ENCODE measurements at places on chromosomes 2 and 18. TPM values are rescaled to one million over a fixed set of nuclear protein-coding genes. Genes with fewer than 3 reads are reported as not detected.

DNA sequence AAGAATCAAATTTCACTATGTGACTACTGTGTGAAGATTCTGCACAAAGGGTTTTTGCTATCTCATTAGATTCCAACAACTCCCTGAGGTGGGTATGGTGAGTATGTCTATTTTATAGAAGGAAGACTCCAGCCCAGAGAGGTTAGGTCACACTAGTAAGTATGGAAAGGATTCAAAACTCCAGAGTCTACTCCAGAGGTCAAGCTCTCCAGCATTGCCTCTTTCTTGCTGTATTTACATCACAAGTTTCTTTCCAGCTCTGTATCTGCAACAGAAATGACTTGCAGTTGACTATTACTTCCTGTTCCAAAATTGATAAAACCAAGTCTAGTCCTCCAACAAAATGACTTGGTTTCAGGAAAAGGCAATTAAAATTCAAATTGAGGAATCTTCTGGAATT lies 2.1 kb downstream of the COL4A4 start:
- no peak for DNase-seq

DNA sequence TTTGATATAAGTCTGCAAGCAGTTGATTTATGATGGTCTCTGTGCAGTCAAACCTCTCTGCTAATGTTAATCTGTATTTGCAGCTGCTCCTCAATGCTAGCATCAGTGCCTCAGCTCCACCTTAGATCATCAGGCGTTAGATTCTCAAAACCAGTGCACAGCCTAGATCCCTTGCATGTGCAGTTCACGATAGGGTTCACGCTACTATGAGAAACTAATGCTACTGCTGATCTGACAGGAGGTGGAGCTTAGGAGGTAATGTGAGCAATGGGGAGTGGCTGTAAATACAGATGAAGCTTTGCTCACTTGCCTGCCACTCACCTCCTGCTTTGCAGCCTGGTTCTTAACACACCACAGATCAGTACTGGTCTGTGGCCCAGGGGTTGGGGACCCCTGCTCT lies 18.4 kb downstream of the RBKS start:
- no peak for DNase-seq

- no peak for DNase-seq
Measured at GRCh38 chr2:197327472-197328098, 17.0 kb upstream of the ANKRD44 start.

- no peak for DNase-seq
Measured at GRCh38 chr2:46068636-46069035, 228.6 kb upstream of the EPAS1 start.

DNA sequence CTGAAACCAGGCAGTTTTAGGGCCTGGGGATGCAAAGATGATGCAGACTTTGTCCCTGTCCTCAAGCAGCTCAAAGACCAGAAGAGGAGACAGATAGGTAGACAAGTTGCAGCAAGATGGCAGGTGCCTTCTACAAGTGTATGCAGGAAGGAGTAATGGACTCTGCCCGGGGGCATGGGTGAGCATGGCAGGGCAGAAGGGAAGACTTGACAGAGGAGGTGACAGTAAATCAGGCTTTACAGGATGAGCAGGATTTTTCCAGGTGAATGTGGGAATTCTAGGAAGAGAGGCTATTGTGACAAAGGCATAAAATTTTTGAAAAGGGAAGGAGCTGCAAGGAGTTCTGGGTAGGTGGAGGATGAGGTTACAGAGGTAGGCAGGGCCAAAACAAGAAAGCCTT lies 4.7 kb downstream of the EFEMP1 start:
- no peak for DNase-seq

- no peak for DNase-seq
Measured at GRCh38 chr2:14433946-14434495, 198.5 kb upstream of the LRATD1 start.

DNA sequence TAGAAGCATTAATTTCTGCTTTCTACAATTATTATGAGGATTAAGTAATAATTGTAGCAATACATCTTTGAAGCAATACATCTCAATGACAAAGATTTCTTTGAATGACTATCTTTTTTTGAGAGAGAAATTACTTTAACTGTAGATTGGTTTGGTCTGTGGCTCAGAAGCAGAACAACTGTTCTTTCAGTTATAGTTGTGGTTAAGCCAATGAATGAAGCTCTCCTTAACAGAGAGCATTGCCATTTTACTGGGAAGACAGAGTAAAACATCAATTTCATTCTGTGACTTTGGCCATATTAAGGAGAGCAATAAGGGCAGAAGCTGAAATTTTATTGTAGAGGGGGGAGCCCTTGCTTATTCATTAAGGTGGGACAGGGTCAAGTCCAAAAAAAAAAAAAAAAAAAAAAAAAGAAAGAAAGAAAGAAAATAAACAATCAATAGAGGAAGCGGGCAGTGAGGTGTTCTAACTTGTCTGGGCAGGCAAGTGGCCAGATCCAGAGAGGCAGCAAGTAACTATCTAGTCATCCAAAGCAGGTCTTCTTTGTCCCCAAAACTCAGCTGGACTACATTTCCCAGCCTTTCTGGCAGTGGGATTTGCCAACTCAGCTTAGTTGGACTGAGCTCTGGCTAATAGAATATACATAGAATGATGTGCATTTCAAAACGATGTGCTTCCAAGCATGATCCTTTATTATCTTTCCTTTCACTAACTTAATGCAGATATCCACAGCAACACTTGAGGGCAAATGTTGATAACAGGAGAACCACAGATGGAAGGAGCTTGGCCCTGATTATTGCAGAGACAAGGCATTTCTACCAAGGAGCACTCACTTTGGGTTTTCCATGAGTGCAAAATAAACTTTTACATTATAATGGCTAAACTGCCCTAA lies 462.7 kb upstream of the CDH20 start:
- DNase-seq, result no peak

- no peak for DNase-seq
Measured at GRCh38 chr2:128442891-128443302, 124.2 kb upstream of the HS6ST1 start.

GRCh38 chr2:60633615-60634014 lies 80.2 kb upstream of the BCL11A start:
- no peak for DNase-seq

- peak; percentile 34 for DNase-seq
Measured at GRCh38 chr2:11850082-11850481, 103.7 kb downstream of the LPIN1 start.

- DNase-seq, result no peak
Measured at GRCh38 chr2:71671895-71672825, 218.8 kb downstream of the DYSF start.

DNA sequence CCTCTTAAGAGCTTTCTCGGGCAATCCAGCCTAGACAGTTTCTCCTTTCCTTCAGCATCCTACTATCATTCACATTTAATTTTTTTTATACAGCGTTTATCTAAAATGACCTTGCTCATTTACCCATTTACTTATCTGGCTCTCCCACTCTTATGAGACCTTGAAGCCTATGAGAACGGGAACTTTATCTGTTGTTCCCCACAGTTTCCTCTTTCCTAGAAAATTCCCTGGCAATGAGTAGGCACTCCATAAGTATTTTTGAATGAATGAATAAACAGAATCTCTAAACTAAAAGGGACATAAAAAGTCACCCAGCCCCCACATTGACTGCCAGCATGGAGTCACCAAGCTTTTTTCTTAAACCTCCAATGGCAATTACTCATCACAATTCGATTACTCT lies 353.2 kb downstream of the METTL4 start:
- peak; percentile 18 for DNase-seq

- no peak for DNase-seq
Measured at GRCh38 chr2:33272001-33272400, 204.4 kb upstream of the RASGRP3 start.

GRCh38 chr2:180630756-180631155 lies 349.6 kb upstream of the UBE2E3 start:
- no peak for DNase-seq

DNA sequence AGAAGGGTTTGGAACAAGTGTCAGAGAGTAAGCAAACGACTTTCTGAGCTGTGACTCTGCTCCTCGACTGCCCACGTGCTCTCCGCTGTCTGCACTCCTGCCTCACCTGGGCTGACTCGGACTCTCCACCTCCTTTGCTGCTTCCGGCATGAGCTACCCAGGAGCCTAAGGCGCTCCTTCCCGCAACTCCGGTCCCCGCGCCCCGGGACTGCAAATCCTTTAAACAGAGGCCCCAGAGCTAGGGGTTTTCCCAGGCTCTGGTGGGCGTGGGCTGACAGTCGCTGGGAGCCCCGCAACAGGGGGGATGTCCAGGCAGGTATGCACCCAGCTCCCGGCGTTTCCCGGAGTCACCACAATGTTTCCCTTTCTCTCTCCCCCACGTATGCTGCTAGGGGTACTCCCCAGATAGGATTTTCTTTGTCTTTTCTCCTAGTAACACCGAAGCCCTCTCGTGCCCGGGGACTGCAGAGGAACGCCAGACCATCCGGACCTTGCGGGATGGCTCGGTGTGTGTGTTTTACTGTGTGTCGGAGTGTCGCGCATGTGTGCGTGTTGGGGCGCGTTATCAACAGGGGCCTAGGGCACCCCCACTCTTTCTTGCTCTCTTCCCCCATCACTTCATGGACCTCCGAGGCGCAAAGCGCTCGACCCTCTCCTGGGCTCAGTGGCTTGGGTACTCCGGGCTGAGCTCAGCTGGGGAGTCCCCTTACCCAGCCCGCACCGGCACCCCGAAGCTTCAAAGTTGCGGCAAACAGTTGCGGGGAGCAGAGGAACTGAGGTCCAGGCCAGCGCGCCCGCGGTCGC lies 691 bp upstream of the THSD7B start:
- no peak for DNase-seq

- DNase-seq, result no peak
Measured at GRCh38 chr2:49359721-49360406, 205.5 kb upstream of the FSHR start.

DNA sequence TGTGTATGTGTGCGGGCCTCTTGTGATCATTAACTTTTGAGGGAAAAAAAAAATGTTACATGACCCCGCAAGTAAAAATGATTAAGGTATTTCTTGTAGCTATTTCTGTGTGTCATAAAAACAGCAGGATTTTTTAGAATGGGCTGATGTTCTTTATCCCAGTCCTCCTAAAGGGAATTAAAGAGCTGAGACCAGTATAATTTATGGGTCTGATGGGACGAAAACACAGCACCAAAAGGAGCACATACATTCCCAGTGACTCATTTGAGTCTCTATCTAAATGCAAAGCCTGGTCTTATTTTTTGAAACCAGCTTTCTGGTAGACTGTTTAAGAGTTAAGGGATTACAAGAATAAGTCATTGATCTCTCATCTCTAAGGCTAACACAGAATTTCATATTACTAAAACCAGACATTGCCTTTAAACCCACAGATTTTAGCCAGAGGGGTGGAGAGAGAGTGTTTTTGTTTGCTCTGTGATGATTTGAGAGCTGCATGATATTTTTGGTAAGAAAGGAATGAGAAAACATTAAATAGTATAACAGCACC lies 342.3 kb upstream of the EPHA4 start:
- DNase-seq, result no peak

DNA sequence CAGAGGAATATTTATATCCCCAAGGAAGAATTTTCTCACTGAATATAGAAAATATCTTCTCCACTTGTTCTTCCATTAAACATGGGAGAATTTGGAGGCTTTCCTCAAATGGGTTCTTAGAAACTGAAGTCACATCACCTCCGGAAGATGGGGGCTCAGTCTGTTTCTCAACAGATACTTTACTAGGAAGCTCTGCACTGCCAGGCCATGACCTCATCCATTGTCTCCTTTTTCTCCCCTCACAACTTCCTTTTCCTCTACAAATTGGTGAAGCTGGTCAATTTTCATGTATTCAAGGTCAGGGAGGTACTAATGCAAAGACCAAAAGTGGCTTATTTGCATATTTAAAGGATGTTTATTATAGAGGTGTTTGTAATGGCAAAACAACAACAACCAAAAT lies 173.1 kb downstream of the RNF152 start:
- no peak for DNase-seq

DNA sequence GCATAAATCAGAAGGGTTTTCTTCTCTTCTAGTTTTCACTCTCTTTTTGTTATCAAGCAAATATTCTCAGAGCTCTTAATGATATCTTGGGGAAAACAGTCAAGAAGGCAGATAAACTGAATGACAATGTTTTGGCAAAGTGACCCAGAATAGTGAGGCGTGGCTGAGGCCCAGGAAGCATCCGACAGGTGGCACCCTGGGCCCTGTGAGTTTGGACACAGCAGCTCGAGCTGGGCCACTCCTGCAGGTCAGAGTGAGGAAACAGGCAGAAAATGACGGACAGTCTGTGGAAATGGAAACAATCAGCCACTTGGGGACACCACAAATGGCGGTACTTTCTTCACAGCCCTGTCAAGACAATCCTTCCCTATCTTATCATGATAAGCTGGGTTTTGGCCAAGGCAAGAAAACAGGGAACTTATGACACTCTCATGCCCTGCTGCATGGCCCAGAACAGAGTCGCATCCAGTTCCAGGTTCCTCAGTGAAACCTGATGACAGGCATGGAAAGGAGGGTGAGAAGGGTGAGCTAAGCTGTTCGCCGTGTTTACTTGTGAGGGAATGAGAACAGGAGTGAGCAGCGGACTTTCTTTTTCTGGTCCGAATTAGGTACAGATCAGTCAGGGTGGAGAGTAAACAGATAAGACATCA lies 32.1 kb downstream of the MRPL44 start:
- no peak for DNase-seq

- DNase-seq, result no peak
Measured at GRCh38 chr18:35242426-35242825, 1.6 kb downstream of the ZNF397 start.

DNA sequence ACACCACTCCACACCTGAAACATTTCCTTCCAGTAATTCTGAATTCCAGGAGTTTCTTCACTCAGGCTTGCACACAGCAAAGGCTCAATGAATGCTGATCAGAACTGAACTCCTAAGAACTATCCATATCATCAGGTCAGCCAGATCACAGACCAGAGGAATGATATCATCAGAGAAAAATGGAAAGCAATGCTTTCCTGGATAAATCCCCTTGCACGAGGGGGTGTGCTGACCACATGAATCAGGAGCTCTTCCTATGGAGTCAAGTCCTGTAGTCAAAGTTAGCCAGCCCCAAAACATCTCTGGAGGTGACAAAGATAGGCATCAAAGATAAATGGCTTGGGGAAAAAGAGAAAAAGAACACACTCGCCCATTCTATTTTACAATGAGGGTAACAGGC lies 83.8 kb upstream of the ACVR2A start:
- DNase-seq, result no peak

C1QL2 gene
- not detected for total RNA-seq

TUBA3D gene
- total RNA-seq, result not detected

RAPGEF4 gene
- total RNA-seq, result 0.47 TPM

UPP2 gene
- total RNA-seq, result not detected

HJURP gene
- total RNA-seq, result 58.4 TPM

UGT1A5 gene
- not detected for total RNA-seq

PCARE gene
- not detected for total RNA-seq

UGT1A3 gene
- total RNA-seq, result not detected

RAB6C gene
- total RNA-seq, result 0.02 TPM

DSG2 gene
- total RNA-seq, result 0.34 TPM

All from M059J (cell line).